ENCODE measurements at places on chromosomes 11 and 22.

GRCh38 chr11:22657101-22657694, 9.2 kb upstream of the GAS2 start:
- no peak for DNase-seq

DNA sequence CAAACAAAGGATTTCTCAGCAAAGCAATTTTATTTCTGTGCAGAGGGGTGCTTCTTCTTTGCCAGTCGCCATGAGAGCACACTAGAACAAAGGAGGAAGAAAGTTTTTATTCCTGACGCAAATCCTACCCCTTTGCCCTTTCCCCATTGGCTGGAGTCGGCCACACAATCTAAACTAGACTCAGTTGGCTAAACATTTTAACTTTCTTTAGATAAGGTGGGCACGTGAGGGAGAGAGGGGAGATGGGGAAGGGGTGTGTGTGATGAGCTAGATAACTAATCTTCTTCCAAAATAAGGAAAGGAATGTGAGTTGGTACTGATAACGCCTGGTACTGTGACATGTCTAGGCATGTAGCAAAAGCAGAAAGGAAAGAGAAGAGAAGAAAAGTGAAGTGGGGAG, 626 bp downstream of the TRIM22 start:
- DNase-seq: no peak

GRCh38 chr11:65442842-65443331, 20.3 kb downstream of the NEAT1 start:
- no peak for DNase-seq

DNA sequence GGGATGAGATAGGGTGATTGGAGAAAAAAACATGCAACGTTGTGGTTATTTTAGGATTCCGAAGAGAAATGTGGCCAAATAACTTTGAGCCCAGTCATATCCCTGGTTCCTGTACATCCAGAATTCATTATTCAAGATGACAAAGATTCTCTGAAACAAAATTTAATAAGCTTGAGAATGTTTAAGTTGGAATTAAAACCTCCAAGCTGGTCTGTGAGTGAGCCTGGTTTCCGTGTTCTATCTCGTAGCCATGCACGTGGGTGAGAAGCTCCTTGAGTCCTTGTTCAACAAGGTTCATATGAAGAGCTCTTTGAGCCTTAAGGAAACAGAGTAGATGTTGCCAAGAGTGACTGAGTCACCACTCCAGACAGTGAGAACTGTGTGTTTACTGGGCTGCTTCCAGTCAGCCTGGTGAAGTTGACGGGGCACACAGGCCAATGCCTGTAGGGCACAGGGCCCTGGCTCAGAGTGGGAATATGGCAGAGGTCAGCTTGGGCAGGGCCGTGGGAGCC, 206.5 kb downstream of the NAV2 start:
- no peak for DNase-seq

DNA sequence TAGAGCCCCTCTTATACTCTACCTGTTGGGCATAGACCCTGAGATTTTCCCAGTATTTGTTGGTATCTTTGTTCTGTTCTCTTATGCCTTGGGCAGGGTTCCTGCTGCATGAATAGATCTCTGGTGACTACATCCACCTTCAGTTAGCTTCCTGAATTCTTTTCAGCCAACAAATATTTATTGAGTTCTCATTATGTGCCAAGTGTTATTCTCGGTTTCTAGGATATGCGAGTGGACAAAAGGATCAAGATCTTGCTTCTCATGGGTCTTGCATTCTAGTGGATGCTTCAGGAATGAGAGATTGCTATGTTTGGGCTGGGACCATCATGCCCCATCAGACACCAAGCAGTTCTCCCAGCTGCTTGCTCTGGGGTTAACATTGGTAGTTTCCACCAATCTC, 340.0 kb downstream of the METTL15 start:
- DNase-seq: no peak

- no peak for DNase-seq
Measured at GRCh38 chr11:10778217-10778970, 27.3 kb downstream of the CTR9 start.

DNA sequence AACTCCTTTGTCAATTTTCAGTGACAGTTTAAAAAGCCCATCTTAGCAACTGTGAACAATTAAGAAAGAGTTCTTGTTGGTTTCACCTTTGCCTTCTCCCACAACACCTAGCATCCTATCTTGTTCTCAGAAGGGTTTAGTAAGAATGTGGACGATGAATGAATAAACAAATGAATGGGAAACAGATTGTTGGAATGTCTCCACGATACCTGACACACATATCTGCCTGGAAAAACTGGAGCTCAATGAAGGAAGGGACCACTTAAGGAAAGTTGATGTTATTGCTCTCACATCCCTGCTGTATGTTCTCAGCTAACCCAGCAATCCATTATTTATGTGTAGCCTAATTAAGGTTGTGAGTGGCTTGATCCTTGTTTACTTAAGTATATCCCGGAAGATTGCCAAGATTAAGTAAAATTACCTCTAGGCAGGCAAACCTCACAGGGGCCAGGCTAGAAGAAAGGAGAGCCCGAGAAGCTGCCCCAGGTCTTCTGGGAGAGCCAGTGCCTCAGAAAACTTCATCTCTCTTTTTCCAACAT, 286.4 kb downstream of the NXPE2 start:
- no peak for DNase-seq

GRCh38 chr11:133833898-133834681, 11.2 kb downstream of the SPATA19 start:
- no peak for DNase-seq

DNA sequence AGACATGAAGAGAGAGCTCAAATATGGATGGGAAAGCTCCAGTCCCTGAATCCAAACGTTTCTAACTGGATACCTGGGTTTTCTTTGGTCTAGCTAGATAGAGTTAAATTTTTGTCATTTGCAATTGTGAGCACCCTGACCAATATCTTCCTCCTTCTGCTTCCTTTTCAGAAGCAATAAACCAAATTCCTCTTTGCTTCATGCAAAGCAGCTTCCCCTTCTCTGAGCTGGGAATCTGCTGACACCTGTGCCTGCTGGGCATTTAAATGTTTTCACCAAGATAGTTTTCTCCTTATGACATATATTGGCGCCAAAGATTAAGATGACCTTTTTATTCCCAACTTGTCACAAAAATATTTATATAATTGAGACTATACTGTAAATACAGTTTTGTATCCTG, 27.9 kb upstream of the PAK1 start:
- DNase-seq: no peak

- no peak for DNase-seq
Measured at GRCh38 chr11:94738746-94739145, 29.4 kb upstream of the AMOTL1 start.

- DNase-seq: no peak
Measured at GRCh38 chr11:38330578-38330977, 1732.5 kb upstream of the RAG2 start.

DNA sequence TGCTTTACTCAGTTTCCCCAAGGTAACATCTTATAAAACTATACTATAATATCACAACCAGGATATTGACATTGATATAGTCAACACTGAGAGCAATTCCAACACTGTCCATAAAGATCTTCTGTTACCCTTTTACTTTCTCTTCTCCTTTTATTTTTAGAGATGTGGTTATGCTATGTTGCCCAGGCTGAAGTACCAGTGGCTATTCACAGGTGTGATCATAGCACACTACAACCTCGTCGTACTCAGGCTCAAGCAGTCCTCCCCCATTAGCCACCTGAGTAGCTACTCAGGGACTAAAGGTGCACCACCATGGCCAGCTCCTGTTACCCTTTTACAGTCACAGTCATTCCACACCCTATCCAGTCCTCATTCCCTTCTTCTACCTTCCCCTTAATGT, 119.7 kb downstream of the CWF19L2 start:
- DNase-seq: no peak

DNA sequence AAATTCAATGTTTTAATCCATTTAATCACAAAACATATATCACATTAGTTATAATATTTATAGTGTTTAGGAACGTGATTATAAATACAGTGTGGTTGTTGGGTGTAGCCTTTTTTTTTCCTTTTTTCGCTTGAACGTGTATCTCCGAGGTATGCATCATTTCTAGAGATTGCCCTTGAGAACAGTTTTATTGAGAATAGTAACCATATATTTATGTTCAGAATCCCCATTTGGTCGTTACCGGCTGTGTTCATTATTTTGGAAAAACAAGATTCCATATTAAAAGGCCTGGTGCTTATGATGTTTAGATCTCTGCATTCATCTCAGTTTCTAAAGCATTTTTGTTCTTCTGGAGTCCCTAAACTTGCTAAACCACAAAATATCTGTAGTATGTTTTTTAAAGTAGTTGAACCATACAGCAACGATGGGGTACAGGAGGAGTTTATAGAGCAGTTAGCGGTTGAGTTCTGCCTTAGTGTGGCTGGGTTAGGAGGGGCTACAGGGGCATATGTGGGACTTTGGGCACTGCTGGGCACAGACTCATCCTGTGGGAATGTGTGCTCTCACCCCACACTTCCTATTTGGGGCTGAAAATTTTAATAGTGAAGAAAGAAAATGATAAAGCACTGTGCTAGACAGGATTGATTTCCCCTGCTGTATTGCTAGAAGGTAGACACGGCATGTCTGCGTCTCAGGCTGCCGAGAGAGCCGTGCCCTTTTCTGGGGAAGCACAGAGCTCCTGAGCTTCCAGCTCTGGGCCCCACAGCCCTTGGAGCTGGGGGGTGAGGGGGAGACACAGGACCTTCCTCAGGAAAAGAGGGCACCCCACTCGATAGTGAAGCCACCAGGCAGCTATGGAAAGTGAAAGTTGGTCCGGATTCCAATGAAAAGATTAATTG, 81.5 kb upstream of the PPARA start:
- DNase-seq: no peak

DNA sequence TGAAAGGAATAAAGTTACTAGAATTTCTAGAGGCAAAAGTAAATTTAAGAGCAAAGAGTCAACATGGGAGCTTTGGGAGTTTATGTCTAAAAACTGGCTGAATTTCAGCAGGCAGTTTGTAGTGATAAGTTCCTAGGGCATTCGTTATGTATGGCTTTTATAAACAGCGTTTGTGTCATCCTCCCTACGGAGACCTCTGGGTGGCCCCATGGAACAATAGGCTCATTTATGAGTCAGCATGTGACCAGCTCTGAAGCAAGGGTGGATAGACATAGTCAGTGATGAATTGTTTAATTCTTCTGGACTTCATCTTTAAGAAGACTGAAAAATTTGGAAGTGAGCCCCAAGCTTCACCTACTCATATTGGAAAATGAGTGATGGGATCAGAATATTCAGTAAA, 37.1 kb downstream of the SVIP start:
- DNase-seq: no peak

DNA sequence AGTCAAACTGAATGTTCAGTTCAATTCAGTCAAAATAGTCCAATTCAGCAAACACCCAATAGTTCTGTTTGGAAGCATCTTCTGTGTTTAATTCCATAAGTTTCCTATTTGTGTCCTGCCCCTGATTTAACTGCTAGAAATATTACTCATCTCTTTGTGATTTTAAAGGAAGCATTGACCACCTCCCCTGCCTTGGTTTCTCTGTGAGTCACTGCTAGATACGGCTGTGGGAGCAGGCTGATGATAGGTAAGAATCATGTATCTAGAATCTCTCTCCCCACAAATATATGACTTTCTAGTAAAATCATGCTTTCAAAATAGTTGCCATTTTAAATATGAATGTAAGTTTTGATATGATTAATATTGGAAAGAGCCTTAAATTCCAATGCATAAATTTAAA, 888.5 kb downstream of the NTM start:
- DNase-seq: no peak

- no peak for DNase-seq
Measured at GRCh38 chr11:35539256-35539655, 13.8 kb upstream of the PAMR1 start.

DNA sequence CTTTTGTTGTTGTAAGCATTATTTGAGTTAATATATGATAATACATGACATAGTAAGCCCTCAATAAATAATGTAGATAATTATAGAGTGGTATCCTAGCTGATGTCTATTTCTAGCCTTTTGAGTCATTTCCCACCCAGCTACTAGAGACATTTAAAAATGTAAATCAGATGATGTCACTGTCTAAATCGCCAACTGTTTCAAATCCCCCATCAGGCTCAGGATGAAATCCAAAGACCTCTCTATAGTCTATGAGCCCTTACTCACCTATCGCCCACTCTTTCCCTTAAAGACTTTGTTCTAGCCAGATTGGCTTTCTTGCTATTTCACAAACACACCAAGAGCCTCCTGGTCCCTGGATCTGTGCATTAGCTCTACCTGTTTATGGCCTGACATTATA, 135.4 kb upstream of the PLET1 start:
- DNase-seq: no peak

DNA sequence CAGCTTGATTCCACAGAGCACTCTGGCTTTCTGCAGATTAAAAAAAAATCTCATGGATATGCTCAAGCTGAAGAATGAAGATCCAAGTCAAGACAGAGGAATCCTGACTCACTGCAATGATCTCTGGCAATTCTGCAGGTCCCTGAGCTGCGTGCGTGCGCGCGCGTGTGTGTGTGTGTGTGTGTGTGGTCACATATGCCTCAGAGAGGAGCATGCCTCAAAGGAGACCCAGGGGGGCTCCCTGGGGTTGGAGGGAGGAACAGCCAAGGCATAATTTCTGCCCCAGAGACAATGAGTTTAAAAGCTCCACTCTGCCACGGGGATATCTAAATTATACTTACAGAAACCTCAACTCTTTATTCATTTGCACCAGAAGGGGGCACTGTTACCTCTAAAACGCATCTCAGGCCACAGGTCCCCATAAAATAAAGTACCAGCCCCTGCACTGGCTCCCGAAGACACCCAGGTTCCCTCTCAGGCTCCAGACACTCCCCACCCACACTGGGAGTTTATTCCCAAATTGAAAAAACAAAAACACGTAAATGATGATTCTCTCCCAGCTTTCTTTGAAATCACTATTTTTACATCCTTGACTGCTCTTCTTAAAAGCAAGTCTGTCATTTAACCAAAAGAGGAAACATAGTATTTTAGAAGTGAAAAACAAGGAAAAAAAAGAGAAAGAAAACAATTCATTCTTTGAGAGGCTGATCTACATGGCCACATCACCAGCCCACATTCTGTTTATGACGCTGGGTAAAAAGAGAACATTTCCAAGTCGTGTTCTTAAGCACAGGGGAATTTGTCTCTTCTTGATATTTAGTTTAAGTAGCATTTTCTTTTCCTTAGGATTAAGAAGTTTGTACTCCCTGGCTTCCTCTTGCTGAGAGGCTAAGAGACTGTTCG, 401.0 kb downstream of the LARGE1 start:
- DNase-seq: peak; percentile 5

DNA sequence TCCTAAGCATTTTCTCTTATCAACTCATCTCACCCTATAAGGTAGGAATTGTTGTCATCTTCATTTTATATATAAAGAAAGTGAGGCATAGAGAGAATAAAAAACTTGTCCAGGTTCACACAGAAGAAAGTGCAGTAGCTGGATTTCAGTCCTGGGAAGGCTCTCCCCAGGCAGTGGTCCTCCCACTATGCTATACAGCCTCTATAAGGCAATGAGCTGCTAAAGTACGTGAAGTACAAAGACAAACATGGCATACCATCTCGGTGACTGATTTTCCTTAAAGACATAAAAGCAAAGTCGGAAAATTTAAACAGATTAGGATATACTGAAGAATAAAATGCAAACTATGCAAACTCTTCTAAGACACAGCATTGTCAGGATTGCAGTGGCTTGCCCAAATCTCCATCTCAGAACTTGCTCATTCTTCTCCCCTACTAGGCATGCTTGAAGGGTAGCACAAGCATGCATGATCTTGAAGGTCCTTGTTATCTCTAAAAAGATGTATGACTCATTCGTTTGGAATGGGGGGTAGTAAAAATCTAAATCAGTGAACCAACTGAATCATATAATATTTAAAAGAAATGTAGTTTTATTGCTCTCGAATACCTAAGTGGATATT, 97.8 kb upstream of the CSNK2A3 start:
- no peak for DNase-seq

All from stimulated activated CD4-positive, alpha-beta T cell treated with anti-CD3 and anti-CD28 coated beads, Interleukin-15, amount 100 ng/mL, for 24 hours (primary cell).